ENCODE measurements at places on chromosomes 16 and 17. TPM values are rescaled to one million over a fixed set of nuclear protein-coding genes. Genes with fewer than 3 reads are reported as not detected.
A peak's percentile ranks its signal among the peaks of the same experiment; 100 is the strongest.

- no peak for DNase-seq
Observed at GRCh38 chr16:69709456-69710084, 16.8 kb downstream of the NQO1 start.

DNA sequence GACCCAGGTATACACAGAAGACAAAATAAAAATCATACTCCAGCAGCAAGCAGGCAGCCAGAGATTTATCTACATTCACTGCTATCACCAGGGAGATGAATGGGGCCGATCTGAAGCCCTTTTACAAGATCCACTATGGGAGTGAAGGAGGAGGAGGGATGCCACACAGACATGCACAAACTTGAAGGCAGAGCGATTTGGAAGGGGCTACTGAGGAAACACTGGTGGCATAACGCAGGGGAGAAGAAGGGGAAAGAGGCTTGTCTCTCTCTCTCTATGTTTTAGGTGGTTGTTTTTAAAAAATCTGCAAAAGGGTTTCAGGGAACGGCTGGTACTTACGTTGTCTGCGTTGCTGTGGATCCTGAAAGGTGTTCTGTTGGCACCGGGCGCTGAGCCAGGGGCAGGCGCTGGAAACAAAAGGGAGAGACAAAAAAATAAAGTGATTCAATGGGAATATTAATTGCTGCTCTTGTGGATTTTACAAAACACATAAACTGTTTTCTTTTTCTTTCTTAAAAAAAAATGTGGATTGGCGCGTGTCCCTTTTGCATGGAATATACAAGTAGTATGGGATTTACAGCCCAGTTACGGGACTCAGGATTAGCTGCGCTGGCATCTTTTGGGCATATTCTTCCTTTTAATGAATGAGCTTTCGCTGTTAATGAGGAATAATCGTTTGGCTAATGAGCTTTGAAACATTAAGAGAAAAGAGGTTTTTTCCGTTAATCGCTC lies 255.3 kb upstream of the PMFBP1 start:
- DNase-seq, result no peak

The NARF gene
- total RNA-seq, result 72.8 TPM

DNA sequence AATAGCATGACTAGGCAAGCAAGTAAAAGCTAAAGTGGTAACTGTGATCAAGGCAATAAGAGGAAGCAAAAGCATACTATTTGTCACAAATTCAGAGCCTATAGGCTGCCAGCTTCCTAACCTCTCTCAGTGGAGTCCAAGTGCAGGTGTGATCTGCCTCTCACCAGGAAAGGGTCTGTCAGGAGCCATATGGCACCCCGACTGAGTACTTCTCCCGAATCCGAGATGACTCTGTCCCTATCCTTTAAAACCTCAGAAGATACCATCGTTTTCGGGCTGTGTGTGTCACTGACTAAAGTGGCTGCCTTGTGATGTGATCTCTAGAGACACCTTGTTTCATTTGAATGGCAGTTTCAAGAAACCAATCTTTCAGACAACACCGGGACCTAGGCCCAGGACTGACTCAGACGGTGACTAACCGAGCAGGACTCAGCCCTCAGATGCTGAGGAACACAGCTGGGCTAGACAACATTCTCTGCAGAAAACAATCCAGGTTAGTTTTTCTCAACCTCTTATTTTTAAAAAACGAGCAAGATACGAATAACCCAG lies 63.6 kb downstream of the SMG6 start:
- DNase-seq, result no peak

The GALR2 gene
- total RNA-seq, result not detected

The SPNS2 gene
- not detected for total RNA-seq

The CACNG1 gene
- not detected for total RNA-seq

DNA sequence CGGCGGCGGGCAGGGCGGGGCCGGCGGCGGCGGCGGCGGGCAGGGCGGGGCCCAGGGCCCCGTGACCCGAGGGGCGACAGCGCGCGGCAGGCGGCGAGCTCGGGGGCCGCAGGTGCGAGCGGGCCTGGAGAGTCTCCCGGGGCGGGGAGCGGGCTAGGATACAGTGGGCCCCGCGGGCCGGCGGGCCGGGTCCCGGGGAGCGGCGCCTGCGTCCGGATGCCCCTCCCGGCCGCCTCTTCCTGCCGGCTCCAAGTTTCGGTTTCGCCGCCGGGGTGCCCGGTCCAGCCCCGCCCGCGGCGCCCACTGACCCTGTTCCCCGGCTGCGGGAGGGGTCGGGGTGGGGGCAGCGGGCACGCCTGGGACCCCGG lies at the start of gene RNF213:
Gene RNF213, plus strand, starts transcription at position 62 of the 368 bp plus-strand sequence. CDS start 2,830 bp downstream, outside the sequence.
- DNase-seq, result no peak

DNA sequence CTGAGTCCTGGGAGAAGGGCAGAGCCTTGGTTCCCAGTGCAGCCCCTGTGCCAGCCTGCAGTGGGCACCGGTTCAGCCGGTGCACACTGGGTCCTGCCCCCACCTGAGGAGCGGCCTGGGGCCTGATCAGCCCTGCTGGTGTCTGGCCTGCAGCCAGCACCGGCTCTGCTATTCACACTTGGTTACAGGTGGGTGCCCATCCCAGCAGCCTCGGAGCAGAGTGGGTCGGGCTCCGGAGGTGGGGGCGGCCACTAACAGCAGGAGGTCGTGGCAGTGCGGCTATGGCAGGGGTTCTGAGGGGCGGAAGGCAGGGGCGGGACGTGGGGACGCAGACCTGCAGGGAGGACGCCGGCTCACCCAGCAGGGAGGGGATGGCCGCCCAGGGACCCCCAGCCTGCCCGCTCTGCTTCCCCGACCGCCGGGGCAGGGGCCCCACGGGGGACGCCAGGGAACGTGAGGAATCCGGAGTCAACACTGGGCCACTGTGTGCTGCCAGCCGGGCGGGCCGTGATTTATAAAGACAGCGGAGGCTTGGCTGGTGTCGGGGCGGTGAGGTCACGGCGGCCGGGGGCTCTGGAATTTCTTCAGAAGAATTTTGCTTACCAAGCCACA lies 20.3 kb downstream of the METRNL start:
- DNase-seq, result no peak

The GRB7 gene
- total RNA-seq, result 1.2 TPM

- DNase-seq, result no peak
Observed at GRCh38 chr16:85092309-85092708, 20.0 kb downstream of the CIBAR2 start.

- DNase-seq, result no peak
Observed at GRCh38 chr17:75983501-75984181, 4.6 kb downstream of the TEN1 start.

DNA sequence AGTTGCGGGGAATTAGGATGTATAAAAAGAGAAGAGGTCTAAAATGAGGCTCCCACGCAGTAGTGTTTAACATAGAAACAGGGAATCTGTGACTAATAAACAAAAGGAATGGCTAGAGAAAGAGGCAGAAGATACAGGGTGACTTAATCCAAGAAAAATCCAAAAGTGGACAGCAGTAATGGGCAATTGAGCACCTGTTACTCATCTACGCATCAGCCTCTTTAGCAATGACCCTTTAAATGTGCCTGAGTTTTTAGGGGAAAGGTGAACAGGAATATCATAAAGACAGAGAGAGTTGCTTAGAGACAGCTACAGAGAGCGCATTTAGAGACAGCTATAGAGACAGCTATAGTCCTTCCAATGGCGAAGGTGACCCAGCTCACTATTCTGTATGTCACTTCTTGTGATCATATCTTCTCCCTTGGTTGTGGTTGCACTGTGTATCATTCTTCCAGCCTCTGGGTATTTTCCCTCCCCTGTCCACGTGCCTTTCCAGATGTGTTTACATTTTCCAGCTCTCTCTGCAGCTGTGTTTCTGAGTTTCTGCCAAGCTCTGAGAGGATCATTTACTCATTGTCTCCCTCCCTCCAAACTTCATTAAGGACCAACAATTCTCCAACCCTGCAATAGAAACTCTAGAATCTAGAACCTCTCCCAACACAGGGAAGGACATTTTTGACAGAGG lies 61.5 kb downstream of the MYOCD start:
- no peak for DNase-seq

The KRTAP2-3 gene
- total RNA-seq, result not detected

The GRIN2A gene
- not detected for total RNA-seq

GRCh38 chr16:88640498-88641247 lies 2.3 kb downstream of the IL17C start:
- DNase-seq, result no peak

DNA sequence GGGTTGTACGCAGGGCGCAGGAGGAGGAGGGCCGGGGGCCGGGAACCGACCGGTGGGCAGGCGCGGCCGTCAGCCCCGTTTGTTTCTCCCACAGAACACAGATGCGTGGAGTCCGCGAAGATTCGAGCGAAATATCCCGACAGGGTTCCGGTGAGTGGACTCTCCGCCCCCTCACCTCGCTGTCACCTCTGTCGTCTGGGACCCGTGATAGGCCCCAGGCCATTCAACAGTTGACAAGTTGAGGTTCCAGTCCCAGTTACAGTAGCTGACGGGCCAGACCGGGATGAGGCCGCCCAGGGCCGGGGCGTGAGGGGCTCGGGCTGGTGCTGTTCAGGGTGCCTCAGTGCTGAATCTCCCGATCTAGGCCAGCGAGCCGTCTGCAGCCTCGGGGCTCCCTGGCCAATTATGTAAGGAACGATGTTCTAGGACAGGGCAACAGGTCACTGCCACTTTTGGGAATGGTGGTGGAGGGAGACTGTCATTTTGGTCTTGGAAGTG lies 628 bp downstream of the GABARAPL2 start:
- DNase-seq, result no peak

GRCh38 chr17:40615068-40615840 lies 32.4 kb downstream of the SMARCE1 start:
- peak; percentile 71 for DNase-seq

DNA sequence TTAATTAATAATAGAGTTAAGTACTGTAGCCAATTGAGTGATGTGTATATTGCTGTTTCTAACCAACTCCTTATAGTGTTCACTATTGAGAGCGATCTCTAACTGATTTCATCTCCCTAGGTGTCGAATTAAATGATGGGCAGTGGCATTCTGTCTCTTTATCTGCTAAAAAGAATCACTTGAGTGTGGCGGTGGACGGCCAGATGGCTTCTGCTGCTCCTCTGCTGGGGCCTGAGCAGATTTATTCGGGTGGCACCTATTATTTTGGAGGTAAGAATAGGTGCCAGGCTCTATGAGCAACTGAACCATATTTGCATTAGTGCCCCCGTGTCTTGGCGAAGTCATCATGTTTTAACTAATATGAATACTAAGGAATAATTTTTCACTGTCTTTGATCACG lies 184.6 kb downstream of the CNTNAP4 start:
- no peak for DNase-seq

DNA sequence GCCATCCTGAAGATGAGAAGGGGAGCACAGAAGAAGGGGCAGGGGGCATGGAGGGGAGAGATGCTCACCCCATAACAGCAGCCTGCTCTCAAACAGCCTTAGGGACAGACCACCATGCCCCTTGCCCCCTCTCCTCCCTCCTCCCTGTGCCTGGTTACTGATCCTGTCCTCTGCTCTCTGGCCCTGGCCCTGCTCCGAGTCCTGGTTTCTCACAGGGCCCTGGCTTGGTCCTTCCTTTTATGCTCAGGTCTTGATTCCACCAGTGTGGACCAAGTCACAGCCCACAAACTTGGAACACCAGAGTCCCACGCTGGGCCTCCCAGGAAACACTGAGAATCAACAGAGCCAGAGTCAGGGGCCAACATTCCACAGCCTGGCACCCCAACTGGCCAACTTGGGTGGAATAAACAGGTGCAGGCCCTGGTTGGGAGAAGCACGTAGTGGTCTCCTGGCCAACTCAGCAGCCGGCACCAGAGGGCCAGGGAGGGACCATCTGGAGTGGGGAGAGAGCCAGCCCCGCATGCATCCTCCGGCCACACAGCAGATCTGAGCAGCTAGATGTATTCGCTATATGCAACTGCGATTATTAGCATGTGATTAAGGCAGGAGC lies 44.9 kb upstream of the CDC42EP4 start:
- no peak for DNase-seq

- no peak for DNase-seq
Observed at GRCh38 chr16:30619202-30619601, 9.0 kb upstream of the ZNF689 start.

DNA sequence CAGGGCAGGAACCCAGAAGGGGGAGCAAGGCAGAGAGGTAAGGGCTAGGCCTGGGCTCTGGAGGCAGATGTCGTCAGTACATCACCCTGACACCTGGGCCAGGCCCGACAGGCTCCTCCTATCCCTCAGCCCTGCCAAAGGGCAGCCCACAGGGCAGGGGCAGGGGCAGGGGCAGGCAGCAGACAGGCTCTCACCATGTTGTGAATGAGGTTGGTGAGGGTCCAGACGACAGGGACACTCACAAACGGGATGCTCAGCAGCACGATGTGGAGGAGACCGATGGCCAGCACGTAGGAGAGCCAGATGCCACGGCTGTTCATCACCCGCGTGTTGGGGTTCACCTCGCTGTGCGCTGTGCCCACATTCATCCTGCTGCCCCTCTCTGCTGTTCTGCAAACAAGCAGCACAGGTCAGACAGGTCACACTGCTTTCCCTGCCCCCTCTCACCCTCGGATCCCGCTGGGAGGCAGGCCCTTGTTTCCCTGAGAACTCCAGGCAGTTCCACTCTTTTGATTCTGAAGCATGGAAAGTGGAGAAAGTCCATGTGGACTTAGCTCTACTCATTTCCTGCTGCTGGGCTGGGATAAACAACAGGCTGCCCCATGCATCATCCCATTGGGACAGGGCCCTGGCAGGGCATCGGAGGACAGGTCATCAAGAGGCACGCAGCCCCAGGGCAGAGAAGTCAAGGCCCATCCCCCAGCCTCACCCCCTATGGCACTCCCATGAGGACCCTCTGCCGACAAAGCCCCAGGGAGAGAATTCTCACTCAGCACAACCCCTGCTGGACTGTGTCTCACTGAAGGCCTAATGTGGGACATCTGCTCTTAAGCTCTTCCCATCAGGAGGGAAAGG lies 3.3 kb downstream of the ORMDL3 start:
- DNase-seq, result no peak

The TBC1D3G gene
- not detected for total RNA-seq

The KRTAP9-9 gene
- total RNA-seq, result not detected

DNA sequence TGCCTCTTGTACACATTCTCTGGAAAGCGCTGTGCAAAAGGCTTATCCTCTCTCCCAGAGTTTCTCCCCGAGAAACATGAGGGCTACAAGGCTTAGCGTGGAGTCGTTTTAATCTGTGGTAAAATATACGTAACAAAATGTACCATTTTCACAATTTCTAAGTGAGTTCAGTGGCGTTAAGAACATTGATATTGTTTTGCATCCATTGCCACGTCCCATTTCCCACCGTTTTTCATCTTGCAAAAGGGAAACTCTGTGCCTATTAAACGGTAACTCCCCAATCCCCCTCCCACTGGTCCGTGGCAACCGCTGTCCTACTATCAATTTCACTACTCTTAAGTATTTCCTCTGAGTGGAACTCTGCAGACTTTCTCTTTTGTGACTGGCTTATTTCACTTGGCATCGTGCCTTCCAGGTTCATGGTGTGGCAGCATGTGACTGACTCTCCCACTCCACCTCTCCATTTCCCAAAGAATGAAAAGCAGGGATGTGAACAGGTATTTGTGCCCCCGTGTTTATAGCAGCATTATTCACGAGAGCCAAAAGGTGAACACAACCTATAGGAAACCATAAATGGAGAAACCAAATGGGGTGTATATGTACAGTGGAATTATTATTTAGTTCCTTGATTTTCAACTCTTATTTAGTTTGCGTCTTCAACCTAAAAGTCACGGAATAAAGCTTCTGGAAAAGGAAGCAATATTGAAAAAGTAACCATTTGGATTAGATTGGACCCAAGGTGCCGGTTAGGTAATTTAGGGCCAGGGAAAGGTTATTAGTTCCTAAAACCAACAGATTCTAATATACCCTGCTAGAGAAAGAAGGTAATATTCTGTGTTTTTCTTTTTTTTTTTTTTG lies 1.1 kb upstream of the USP32 start:
- DNase-seq, result no peak

The NOG gene
- not detected for total RNA-seq
